ENCODE measurements at places on chromosomes 12 and 14. TPM values are rescaled to one million over a fixed set of nuclear protein-coding genes. Genes with fewer than 3 reads are reported as not detected.

Gene CDH24
- total RNA-seq: 6.4 TPM

Gene HCAR2
- not detected for total RNA-seq

DNA sequence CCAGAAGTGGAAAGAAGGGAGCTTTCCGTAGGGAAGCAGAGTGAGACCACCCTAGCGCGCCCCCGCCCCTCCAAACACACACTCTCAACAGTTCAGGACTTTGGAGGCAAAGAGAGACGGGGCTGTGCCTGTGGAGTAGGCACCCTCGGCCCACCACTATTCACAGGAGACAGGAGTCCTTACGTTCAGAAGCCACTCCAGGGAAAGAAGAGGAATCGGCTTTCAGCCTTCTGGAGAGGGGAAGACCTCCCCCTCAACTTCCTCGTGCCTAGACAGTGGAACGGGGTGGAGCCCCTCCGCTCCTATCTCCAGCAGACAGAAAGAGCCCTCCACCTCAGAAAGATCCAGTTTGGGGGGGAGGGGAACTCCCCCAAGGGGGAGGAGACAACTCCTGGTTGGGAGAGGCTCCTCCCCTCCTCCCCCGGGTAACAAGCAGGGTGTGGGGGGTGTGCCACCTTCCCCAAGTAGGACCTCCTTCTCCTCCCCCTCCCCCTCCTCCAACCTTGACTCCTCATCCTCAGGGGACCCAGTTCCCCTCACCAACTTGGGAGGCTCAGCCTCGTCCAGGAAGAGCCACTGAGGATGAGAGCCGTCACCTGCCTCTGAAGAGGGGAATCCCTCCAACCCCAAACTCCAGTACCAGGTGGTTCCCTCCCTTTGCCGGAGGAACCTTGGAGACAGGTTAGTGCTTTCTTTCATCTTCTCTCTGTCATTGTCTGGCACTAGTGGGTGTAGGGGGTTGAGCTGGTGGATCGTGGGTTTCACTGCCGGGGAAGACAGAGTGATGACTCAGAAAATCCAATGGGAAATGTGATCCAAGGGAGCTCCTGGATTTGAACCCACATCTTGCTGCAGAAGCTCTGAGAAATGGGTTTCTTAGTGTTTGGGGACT, 883 bp downstream of the FOXJ2 start:
- DNase-seq: peak; percentile 68

DNA sequence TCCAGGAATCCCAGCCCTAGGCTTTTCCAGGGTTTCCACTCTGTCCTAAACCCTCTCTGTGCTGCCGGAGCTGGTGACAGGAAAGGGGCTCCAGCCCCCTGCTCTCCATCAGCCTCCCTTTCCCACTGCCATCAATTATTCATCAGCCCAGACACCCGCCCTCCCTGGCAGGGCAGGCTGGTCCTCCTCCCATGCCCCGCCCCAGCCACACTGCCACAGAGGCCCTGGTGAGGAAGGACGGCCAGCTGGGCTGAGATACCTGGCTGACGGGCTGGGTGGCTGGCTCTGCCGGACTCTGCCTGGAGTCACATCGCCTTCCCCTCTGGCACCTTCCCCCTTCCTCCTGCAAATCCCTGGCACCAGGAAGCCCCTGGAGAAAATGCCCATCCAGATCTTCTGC, 11.9 kb upstream of the SMARCD1 start:
- no peak for DNase-seq

GRCh38 chr14:104913435-104913834, 11.2 kb upstream of the PLD4 start:
- DNase-seq: no peak
